ENCODE measurements at places on chromosomes 1 and 21.

- peak; percentile 86 for DNase-seq
Observed at GRCh38 chr1:211643324-211644212, 31.9 kb downstream of the NEK2 start.

GRCh38 chr1:174818951-174819350 is 180.8 kb upstream of the CACYBP start:
- DNase-seq = no peak

- DNase-seq = no peak
Observed at GRCh38 chr1:19122668-19123067, 87.4 kb downstream of the UBR4 start.

- peak; percentile 14 for DNase-seq
Observed at GRCh38 chr21:40563900-40564299, 283.1 kb downstream of the DSCAM start.

DNA sequence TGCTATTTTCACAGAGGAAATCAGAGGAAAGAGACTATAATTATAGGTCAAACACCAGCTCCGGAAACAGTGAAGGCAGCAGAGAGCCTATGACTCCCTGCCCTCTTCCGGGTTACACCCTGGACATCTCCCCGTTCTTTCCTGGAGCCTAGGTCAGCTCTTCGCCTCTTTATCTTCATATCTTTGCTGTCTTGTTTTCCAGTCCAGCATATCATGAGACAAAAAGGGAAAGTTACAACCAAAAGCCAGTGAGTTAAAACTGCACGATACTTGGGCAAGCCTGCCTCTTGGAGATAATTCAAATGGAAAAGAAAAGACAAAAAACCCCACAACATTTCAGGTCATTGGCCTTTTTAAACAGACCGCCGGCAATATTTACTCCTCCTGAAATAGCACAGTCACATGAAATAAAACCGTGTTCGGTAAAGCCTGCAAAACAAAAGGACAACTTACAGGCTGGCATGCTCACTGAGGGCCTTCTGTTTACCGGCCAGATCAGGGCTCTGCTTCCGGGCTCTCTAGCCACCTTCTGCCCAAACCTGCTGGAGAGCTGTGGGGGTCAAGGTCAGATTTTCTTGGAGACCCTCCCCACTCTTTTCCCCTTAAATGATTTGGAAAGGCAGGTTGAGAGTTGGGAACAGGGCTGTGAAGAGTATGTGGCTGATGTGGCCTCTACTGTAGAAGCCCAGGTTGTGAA is 42.8 kb upstream of the PPP2R5A start:
- DNase-seq = no peak

GRCh38 chr1:217140041-217140901 is 417.0 kb upstream of the ESRRG start:
- DNase-seq = peak; percentile 48

DNA sequence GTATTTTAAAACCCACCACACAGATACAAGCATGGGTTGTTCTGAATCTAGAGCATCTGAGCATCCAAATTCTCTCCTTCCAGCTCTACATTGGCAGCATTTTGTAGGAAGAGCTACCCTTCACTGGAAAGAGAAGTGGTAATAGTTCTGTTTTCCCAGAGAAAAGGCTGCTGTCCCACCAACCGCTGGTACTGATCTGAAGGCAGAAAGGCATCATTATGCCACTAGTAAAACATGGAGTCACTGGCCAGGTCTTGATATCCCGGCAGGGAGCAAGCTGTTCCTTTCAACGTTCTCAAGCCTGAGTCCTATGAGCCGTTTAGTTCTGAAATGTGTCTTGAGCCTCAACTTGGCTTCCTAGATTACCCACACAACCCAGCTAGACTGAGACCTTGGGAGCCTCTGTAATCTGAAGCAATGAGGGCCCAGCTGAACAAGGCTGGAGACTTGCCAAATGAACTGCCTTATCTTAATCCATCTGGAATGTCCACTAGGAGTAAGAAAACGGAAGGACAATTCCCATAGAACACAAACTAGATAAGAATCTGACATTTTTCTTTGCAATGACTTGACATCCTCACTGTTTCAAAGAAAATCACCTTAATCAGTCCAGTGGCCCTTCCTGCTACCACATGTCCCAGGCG is 116.8 kb downstream of the KCNH1 start:
- DNase-seq = peak; percentile 5

DNA sequence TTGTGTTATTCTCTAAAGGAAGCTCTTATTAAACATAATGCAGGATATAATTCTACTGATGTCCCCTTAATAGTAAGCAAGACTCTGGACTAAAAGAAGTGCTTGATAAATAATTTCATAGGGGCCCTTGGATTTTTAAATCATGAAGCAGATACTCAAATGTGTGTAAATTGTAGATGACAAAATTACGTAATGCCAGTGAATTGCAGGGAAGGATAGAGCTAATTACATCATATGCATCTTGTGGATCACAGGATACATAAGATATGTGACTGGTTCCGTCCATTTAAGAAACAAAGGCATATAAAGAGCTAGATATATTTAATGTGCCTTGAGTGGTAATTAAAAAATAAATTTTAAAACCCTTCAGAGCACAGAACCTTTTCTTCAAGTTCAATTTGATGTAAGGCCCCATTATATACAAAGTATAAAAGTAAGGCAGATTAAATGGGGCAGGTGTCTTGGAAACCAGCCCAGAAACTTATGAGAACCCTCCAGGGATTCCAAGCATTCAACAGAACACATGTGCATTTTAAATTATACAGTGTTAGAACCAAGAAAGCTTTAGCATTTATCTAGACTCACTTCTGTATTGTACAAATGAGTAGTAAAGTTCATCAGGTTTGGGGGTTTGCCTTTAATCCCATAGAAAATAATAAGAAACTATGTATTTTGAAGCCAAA is 190.4 kb downstream of the NCAM2 start:
- peak; percentile 27 for DNase-seq

GRCh38 chr1:39839651-39840050 is 43.7 kb downstream of the TRIT1 start:
- DNase-seq = peak; percentile 31

DNA sequence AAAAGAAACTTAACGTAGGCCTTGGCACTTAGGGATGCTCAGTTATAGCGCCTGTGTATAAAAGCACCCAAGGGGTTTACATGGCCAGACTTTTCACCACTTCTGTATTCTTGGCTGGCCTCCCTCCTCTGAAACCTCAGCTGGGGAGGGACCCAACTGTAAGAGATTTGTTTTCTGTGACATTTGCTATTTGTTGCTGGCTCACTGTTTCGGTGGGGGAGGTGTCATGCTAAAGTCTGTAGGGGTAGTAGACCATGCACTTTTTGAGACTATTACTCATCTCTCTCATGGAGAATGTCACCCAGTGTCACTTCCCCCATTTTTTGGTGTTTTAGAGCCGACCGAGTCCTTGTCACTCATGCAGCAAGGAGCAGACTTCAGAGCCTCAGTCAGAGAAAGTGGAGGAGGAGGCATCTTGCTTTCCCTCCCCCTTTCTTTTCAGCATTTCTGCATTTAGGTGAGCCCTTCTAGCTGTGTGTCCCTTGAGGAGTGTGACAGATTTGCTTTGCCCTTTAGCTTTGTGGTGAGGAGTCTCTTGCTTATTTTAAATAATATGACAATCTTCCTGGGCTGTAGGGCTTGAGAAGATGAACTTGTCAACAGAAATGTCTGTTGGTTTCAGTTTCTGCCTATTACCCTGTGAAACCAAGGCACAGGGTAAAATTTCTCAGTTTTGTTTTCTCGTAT is 160.1 kb downstream of the FASLG start:
- no peak for DNase-seq

- no peak for DNase-seq
Observed at GRCh38 chr1:67515324-67516080, 85.3 kb upstream of the SERBP1 start.

- DNase-seq = no peak
Observed at GRCh38 chr1:232590744-232591082, 39.2 kb downstream of the SIPA1L2 start.

GRCh38 chr1:192546596-192547190 is 28.9 kb upstream of the RGS1 start:
- peak; percentile 88 for DNase-seq

GRCh38 chr1:216854836-216855484 is 131.7 kb upstream of the ESRRG start:
- DNase-seq = peak; percentile 21

GRCh38 chr1:22520871-22521270 is 42.4 kb upstream of the EPHA8 start:
- DNase-seq = no peak

- no peak for DNase-seq
Observed at GRCh38 chr1:116531917-116532316, 38.9 kb downstream of the CD58 start.

GRCh38 chr1:86705665-86705985 is 1.2 kb downstream of the SH3GLB1 start:
- no peak for DNase-seq

DNA sequence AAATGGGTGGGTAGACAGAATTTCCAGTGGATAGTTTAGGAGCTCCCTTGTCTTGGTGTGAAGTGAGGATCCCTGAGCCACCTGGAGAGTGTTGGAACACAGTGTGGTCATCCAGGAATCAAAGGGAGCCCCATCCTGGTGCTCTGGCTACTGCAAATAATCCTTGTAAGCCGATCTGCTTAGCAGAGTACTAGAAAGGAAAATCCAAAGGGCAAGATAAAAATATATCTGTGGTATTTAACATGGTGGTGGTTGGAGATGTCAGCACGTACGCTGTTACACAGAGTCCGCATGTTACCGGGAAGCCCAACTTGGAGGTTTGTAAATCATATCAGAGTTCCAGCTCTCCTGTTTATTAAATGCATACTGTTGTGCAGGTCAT is 39.0 kb downstream of the VANGL1 start:
- no peak for DNase-seq

- DNase-seq = no peak
Observed at GRCh38 chr1:218983848-218984247, 189.8 kb upstream of the LYPLAL1 start.

GRCh38 chr1:6151291-6151822 is 28.8 kb downstream of the CHD5 start:
- DNase-seq = no peak

- no peak for DNase-seq
Observed at GRCh38 chr1:207328004-207328403, 6.5 kb downstream of the CD55 start.

DNA sequence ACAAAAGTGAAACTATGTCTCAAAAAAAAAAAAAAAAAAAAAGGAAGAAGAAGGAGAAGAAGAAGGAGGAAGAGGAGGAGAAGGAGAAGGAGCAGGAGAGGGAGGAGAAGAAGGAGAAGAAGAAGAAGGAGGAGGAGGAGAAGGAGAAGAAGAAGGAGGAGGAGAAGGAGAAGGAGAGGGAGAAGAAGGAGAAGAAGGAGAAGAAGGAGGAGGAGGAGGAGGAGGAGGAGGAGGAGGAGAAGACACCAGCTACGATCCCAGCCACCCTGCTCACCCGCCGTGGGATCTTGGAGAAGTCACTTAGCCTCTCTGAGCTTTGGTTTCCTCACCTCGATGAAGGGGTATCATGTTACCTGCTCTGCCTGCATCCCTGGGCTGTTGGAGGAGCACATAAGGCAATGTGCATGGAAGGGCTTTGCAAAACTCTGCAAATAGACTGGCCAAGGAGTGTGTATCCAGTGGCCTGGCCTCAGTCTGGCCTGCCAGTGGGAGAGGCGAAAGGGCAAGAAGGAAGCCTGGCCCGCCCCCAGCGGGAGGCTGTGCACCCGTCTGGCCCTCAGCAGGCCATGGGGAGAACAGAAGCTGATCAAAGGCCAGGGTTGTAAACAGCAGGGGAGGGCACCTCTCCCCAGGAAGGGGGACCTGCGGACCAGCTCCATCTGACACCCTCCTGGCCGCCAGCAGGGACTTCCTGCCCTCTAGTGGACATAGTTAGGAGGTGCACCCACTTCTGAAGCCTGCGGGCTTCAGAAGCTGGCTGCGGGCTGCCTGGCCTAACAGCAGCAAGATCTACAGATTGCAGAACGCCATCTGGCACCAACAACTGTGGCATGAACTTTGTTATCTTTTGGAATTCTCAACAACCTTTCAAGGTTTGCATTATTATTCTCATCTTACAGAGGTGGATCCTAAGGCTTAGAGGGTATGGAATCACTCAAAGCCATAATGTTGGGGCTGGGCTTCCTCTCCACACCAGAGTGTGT is 19.2 kb upstream of the CDK18 start:
- DNase-seq = peak; percentile 77

GRCh38 chr1:9253453-9254105 is 19.0 kb downstream of the H6PD start:
- DNase-seq = no peak

DNA sequence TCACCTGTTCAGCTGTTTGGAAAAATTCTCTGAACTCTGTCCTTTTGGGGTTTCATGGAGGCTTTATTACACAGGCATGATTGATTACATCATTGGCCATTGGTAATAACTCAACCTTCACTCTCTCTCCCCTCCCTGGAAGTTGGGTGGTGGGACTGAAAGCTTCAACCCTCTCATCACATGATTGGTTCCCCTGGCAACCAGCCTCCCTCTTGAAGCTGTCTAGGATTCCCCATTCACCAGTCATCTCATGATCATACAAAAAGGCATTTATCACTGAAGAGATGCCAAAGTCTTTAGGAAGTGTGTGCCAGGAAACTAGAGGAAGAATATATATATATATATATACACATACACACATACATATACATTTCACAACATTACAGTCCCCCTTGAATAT is 228.5 kb downstream of the ZNF326 start:
- DNase-seq = no peak

DNA sequence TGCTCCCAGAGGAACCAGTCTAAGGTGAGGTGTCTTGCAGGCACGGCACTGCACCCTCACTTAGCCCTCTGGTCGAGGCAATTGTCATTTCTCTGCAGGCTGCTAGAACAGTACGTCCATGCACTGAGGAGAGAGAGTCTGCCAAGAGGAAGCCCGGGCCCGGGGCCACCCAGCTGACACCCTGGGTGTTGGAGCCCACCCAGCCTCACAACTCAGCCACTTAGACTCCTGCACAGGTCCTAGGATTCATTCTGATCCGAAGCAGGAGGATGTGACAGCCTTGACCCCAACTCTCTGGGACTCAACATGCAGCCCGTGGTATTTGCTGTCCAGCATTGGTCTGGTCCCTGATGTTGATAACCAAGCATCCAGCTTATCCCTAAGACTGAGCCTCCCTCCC is 111.9 kb downstream of the ADSS2 start:
- DNase-seq = no peak

GRCh38 chr1:202615501-202616354 is 94.5 kb downstream of the SYT2 start:
- peak; percentile 55 for DNase-seq

- DNase-seq = peak; percentile 59
Observed at GRCh38 chr1:156750711-156751450, 594 bp downstream of the HDGF start.

GRCh38 chr1:9435854-9436640 is 103.2 kb upstream of the SLC25A33 start:
- no peak for DNase-seq

GRCh38 chr21:43343992-43344886 is 82.7 kb downstream of the SIK1 start:
- DNase-seq = peak; percentile 73

Measured in lung (tissue), 17 donors.